ENCODE measurements at places on chromosomes 16 and 17. TPM values are rescaled to one million over a fixed set of nuclear protein-coding genes. Genes with fewer than 3 reads are reported as not detected.
A peak's percentile ranks its signal among the peaks of the same experiment; 100 is the strongest.

DNA sequence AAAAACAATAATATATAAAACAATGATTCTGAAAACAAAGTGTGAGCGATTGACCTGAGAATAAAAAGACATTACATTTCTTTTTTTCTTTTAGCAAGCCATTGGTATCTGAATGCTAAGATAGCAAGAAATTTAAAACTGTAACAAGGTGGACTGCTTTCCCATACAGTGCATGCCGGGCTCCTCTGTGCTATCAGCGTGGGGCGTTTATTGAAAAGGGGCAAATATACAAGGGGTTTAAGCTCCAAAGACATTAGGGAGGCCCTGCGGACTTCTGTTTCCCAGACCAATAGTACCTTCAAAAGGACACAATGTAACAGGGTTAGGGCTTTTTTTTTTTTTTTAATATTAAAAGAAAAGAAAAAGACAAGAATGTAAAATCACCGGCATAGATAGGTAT, 261.3 kb downstream of the ZFHX3 start:
- peaks cover 5% of the 10 kb centered on the region for H3K36me3 ChIP-seq
- H3K27me3 ChIP-seq, result no peaks in the 10 kb centered on the region
- H3K4me3 ChIP-seq, result no peak overlapping the region
- no peak overlapping the region for H3K27ac ChIP-seq
- H3K4me1 ChIP-seq, result no peaks in the 10 kb centered on the region

- H3K27me3 ChIP-seq, result no peaks in the 10 kb centered on the region
- no peak for DNase-seq
- peak overlapping the region; percentile 51 for H3K4me3 ChIP-seq
- H3K36me3 ChIP-seq, result peaks cover 22% of the 10 kb centered on the region
These were observed 533 bp downstream of the RASD1 start for GRCh38 chr17:17495536-17496188.

- peaks cover 33% of the 10 kb centered on the region for H3K27me3 ChIP-seq
- H3K4me3 ChIP-seq, result no peak overlapping the region
- no peak overlapping the region for H3K27ac ChIP-seq
- peaks cover 9% of the 10 kb centered on the region for H3K4me1 ChIP-seq
- no peak for DNase-seq
These were observed 8.8 kb downstream of the GRIN2C start for GRCh38 chr17:74850914-74851313.

GRCh38 chr16:49510654-49511305, 137.2 kb downstream of the C16orf78 start:
- DNase-seq, result no peak
- H3K4me1 ChIP-seq, result no peaks in the 10 kb centered on the region
- no peak overlapping the region for H3K4me3 ChIP-seq
- no peaks in the 10 kb centered on the region for H3K27me3 ChIP-seq

DNA sequence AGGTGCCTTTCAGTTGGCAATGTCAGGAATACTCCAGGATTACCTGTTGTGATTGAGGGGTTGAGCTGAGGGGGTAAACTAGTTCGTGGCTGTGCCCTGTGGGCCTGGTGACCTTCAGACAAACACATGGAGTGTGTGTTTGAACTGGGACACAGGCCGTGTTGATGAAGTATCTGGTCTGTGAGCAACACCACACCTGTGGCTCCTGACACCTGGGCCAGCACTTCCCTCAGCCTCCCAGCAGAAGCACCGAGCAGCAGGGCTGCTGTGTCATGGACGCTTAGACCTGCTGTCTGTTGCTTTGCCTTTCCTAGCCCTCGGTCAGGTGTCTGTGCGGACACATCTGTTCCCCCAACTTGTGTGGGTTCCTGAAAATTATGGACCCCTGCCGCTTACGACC, 82.9 kb downstream of the KSR1 start:
- no peak overlapping the region for H3K4me3 ChIP-seq
- no peak overlapping the region for H3K27ac ChIP-seq
- DNase-seq, result no peak
- no peaks in the 10 kb centered on the region for H3K36me3 ChIP-seq

DNA sequence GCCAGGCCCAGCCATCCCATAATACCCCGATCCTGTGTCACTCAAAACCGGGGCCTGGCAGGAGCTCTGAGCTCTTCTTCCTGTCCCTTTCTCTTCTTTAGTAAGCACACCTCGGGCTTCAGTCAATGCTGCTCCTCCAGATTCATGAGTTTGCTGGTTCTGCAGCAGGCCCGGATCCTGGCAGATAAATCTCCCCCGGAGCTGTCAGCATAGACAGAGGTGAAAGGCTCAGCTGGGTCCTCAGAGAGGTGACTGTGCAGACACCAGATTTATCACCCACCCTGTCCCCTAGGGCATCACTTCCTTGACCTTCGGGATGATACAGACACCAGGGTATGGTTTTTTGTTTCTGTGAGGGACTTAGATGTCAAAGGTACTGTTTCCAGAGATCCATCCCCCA, 242.5 kb upstream of the N4BP1 start:
- H3K27me3 ChIP-seq, result no peaks in the 10 kb centered on the region
- H3K4me1 ChIP-seq, result no peaks in the 10 kb centered on the region
- H3K4me3 ChIP-seq, result no peak overlapping the region
- DNase-seq, result no peak
- no peaks in the 10 kb centered on the region for H3K36me3 ChIP-seq
- no peak overlapping the region for H3K27ac ChIP-seq

DNA sequence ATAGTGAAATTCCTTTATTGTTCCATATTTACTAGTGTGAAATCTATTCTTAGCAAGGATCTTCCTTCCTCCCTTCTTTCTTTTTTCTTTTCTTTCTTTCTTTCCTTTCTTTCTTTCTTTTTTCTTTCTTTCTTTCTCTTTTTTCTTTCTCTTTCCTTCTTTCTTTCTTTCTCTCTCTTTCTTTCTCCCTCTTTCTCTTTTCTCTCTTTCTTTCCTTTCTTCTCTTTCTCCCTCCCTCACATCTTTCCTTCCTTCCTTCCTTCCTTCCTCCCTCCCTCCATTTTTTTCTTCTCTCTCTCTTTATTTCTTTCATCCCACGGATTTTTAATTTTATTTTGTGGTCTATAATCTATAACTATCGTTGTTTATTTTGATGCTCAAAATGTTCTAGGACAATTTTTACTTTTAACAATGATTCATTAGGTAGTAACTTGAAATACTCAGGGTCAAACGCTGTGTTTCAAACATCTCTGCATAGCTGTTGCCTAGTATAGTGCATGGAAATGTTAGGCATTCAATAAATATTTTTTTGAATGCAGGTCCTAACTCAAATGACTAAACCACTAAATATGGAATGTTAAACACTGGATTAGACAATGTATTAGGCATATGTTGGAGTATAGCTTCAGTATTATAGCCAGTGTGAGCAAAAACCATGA, 178.3 kb downstream of the MAP2K6 start:
- no peak for DNase-seq
- no peak overlapping the region for H3K4me3 ChIP-seq
- H3K4me1 ChIP-seq, result no peaks in the 10 kb centered on the region
- no peak overlapping the region for H3K27ac ChIP-seq
- H3K36me3 ChIP-seq, result no peaks in the 10 kb centered on the region

- H3K27me3 ChIP-seq, result no peaks in the 10 kb centered on the region
- DNase-seq, result no peak
- H3K4me3 ChIP-seq, result no peak overlapping the region
- no peak overlapping the region for H3K27ac ChIP-seq
- peaks cover 7% of the 10 kb centered on the region for H3K4me1 ChIP-seq
These were observed 219.8 kb downstream of the STX8 start for GRCh38 chr17:9355846-9356245.

- peak overlapping the region; percentile 21 for H3K4me3 ChIP-seq
- H3K4me1 ChIP-seq, result peaks cover 7% of the 10 kb centered on the region
- H3K36me3 ChIP-seq, result no peaks in the 10 kb centered on the region
- DNase-seq, result no peak
- H3K27me3 ChIP-seq, result peaks cover 21% of the 10 kb centered on the region
These were observed 35.5 kb upstream of the ZC3H18 start for GRCh38 chr16:88534638-88535190.

DNA sequence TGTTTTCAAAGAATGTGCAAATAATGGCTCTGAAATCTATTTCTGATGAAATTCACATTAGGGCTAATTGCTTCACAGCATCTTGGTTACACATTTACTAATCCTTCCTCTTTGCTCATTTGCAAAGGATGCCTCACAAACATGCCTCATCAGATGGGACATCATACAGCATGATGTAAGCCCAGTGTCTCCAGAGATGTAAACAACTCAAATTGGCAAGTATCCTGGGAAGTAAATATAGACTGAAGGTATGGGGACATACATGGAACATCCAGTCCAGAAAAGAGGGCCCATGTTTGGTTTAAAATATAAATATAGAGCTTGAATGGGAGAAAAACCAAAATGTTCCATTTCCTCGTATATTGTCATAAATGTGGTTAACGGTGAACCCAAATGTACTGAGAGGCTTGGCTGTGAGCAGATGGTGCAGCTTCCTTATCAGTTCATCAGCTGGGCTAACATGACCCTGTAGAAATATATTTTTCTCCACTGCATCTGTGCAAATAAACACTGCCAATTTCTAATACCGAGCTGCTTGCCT, 142.9 kb upstream of the NUDT7 start:
- no peaks in the 10 kb centered on the region for H3K4me1 ChIP-seq
- no peak overlapping the region for H3K4me3 ChIP-seq
- no peaks in the 10 kb centered on the region for H3K36me3 ChIP-seq
- DNase-seq, result peak; percentile 53
- H3K27me3 ChIP-seq, result no peaks in the 10 kb centered on the region

DNA sequence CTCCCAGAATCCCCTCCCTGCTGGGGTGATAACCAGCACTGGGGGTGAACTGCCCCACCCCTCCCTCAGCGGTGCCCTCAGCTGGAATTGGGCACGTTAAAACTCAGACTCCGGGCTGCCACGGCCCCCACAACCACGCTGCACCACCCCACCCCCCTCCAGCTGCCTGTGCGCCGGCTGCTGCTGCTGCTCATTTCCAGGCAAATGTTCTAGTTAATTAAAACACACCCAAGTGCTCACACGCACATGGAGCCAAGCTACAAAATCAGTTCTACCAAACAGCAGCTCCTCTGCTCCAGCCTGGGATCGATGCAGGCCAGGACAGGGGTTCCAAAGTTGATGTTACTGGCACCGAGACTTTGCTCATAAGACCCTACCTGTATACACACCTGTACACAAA, 180.5 kb downstream of the ZNF423 start:
- H3K27ac ChIP-seq, result no peak overlapping the region
- H3K4me3 ChIP-seq, result no peak overlapping the region
- no peak for DNase-seq
- H3K27me3 ChIP-seq, result no peaks in the 10 kb centered on the region
- H3K4me1 ChIP-seq, result no peaks in the 10 kb centered on the region

- H3K4me3 ChIP-seq, result no peak overlapping the region
- H3K4me1 ChIP-seq, result no peaks in the 10 kb centered on the region
- no peaks in the 10 kb centered on the region for H3K36me3 ChIP-seq
- DNase-seq, result no peak
- no peak overlapping the region for H3K27ac ChIP-seq
These were observed 26.7 kb downstream of the PCTP start for GRCh38 chr17:55777471-55777971.

DNA sequence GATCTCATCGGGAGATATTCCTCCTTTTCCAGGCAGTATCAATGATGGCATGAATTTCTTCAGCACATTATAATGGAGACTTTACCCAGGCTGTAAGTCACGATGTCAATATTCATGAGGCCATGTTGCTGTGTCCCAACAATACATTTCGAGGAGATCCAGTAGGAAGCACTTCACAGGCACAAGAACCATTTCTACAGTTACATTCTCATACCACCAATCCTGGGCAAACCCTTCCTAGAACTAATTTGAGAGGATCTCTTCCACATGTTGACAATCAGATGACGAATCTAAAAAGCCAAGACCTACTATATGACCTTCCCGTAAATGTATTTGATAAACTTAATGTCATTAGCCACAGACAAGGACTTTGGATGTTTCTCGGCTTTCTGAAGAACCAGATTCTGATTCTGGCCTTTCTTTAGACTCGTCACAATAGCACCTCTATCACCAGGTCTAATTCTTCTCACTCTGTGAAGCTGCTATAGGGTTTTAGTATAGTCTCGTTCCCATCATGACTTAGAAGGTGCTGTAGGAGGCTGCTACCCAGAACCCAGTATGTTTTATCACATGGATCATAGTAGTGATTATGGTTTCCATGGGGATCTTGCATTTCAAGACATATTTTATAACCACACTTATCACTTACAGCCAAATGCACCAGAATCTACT, 40.2 kb downstream of the C16orf87 start:
- no peaks in the 10 kb centered on the region for H3K4me1 ChIP-seq
- DNase-seq, result no peak
- H3K4me3 ChIP-seq, result peak overlapping the region; percentile 54
- no peaks in the 10 kb centered on the region for H3K27me3 ChIP-seq
- no peak overlapping the region for H3K27ac ChIP-seq
- no peaks in the 10 kb centered on the region for H3K36me3 ChIP-seq

DNA sequence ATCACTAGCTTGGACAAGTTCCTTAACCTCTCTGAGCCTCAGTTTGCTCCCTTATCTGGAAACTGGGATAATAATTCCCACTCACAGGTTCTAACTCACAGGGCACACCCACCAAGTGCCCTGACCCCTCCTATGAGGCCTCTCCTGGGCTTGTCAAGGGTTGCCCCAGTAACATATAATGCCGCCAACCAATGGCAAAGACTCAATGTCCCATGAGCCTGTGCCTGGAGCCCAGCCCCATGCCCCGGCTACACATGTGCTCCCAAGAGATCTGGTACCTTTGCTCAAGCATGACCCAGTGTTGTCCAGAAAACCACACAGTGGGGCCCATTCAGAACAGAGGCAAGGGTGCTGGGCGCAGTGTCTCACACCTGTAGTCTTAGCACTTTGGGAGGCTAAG, 8.5 kb upstream of the FBXL19 start:
- H3K27me3 ChIP-seq, result no peaks in the 10 kb centered on the region
- H3K4me3 ChIP-seq, result no peak overlapping the region
- H3K4me1 ChIP-seq, result no peaks in the 10 kb centered on the region
- no peak overlapping the region for H3K27ac ChIP-seq
- DNase-seq, result no peak
- H3K36me3 ChIP-seq, result no peaks in the 10 kb centered on the region

PYDC1 gene
- not detected for total RNA-seq

SEPTIN1 gene
- total RNA-seq, result 6.3 TPM

C16orf74 gene
- total RNA-seq, result 1.9 TPM

LRRC75A gene
- 2.9 TPM for total RNA-seq

Measured in left lung (tissue), 14 donors.